ENCODE measurements at places on chromosomes 7 and 10.

DNA sequence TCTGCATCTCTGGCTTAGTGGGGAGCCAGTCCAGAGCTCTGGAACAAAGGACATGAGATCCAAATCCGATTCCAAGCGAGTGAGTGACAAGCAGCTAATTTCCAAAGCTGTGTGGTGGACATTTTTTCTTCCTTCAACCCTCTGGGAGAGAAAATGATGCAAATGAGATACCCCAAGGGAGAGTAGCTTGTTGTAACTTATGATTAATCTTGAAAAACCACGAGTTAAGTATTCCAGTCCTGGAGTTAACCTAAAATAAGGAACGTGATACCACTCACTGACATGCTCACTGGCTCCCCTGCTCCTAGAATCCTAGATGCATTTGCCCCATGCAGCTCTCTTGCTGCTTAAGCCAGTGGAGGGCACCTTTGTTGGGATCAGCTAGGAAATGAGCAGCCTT lies 116.0 kb upstream of the HABP2 start:
- no peak for DNase-seq

DNA sequence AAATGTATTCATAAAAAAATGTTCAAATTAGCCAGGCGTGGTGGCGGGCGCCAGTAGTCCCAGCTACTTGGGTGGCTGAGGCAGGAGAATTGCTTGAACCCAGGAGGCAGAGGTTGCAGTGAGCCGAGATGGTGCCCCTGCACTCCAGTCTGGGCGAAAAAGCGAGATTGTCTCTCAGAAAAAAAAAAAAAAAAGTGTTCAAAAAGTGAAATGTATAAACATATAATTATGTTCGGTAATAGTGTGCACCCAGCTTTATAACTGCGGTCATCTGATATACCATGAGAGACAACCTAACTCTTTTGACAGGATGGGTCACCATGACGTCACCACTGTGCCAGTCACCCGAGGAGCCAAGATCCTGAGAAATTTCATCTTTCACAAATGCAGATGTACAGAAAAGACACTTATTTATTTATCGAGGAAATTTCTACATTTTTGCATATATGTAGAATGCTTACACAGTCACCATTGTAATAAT lies 594 bp upstream of the RP9 start:
- no peak for DNase-seq

DNA sequence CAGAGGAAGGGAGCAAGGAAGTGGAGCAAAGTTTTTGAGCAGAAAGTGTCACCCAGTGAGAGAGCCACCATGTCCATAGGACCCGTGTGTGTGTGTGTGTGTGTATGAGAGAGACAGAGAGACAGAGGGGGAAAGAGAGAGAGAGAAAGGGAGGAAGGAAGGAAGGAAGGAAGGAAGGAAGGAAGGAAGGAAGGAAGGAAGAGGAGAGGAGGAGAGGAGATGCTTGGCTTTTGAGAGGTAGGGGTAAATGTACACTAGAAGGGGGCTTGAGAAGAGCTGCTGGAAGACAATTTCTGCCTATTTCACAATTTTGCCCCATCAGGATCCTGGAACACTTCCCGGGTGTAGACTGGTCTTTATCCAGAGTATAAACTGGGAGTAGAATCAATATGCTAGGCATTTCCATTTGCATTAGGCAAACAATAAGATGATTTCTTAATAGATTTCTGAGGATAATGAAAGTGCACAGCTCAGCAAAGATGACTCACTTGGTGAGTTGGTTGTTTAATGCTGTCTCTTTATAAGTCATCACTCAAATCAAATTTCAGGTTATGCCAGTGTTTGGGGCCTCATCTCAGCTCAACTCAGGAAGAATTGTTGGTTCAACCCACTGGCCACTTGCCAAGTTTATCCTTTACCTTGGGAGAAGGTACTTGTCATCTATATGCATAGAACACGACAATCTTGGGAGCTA lies 70.0 kb upstream of the FAM13C start:
- no peak for DNase-seq

GRCh38 chr7:148041156-148041555 lies 549.4 kb upstream of the C7orf33 start:
- DNase-seq = peak; percentile 56

GRCh38 chr7:40015790-40016296 lies 65.8 kb downstream of the CDK13 start:
- peak; percentile 25 for DNase-seq
